ENCODE measurements at places on chromosomes 2 and 18.
A peak's percentile ranks its signal among the peaks of the same experiment; 100 is the strongest.

DNA sequence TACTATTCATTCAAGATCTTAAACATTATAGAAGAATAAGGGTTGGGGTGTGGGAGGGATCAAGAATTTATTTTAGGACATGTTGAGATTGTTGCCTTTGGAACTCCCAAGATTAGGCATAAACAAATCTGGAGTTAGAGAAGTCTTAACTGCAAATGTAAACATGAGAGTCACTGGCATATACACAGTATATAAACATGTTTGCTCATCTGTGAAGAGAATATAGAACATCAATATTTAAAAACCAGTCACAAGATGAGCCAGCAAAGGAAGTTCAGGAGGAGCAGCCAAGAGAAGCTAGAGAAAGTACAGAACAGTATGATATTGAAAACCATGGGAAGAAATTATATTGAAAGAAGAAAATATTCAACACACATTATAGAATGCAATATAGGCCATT, 638.6 kb upstream of the SLC39A10 start:
- DNase-seq: no peak

- DNase-seq: no peak
Observed at GRCh38 chr2:229642371-229642770, 72.0 kb downstream of the DNER start.

GRCh38 chr2:70673041-70673647, 94.9 kb downstream of the ADD2 start:
- DNase-seq: peak; percentile 93

DNA sequence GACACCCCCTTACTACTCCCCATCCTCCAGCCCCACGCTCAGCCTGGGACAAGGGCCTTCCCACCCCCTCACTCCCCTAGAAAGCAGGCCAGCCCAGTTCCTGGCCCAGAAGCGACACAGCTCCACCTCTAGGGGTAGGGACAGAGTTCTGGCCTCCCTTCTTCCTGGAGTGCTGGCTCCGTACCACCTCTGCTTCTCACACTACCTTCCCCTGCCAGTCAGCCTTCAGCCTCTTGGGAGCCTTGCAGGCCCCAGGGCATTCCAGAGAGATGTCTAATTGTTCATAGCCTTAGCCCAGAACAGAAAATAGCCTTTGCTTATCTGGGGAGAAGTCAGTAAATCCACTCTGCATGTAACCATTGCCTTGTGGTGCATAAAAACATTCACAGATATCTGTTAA, 13.1 kb upstream of the CATIP start:
- no peak for DNase-seq

DNA sequence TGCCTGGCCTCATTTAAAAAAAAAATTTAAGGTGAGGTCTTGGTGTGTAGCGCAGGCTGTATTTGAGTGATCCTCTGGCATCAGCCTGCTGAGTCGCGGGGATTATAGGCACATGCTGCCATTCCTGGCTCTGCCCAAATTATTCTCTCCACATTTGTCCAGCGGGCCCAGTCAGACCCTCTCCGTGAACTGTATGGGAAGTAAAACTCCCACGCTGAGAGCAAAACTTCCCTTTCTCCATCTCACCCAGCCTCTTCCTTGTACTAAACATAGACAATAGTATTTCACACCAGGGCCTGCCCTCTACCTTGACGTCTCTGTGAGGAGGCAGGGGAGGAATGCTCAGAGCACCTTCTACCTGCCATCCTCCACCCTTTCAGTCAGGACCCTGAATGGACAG, 37.0 kb downstream of the EIF4E2 start:
- no peak for DNase-seq

DNA sequence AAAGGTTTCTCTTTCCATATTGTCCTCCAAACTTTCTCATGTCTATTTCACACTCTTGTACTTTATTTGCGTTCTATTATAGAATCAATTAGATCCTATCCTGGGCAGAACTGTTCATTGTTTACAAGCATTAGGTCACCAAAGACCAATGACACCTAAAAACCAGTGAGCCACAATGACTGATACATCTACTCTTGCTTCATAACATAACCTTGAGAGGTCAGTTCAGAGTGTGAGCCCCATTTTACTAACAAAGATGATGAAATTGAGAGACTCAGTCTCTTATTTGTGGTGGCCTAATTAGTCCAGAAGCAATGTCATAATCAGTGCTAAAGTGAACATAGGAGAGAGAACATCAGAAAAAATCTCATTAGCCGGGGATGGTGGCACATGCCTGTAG, 248.9 kb upstream of the RBBP8 start:
- no peak for DNase-seq

All from NCI-H2171 treated with DMSO at 0.1 percent for 48 hours (cell line).